ENCODE measurements at places on chromosomes 13 and 19.

GRCh38 chr13:74726206-74726605 lies 592.0 kb upstream of the KLF12 start:
- no peak for DNase-seq

DNA sequence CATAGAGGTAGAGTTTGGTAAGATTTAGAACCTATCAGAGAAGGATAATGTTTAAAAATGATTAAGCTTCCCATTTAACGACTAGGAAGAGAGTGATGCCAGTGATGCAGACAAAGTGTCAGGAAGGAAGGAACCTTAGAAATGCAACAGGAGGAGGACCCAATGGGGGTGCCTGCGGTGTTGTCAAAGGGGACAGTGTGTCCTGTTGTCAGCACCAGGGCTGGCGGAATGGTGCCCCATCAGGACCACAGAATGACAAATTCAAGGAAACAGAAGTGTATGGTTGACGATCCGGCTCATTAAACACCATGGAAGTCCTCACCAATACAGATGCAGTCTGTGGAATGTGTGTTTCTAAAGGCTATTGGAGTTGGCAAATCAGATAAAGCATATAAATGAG lies 19.3 kb downstream of the ATP12A start:
- DNase-seq, result no peak

GRCh38 chr19:2494084-2494446 lies 18.1 kb downstream of the GADD45B start:
- peak; percentile 82 for DNase-seq

- DNase-seq, result peak; percentile 76
Measured at GRCh38 chr13:44573790-44574465, 2.2 kb downstream of the TSC22D1 start.

GRCh38 chr19:39251846-39252245 lies 3.2 kb upstream of the IFNL4 start:
- no peak for DNase-seq

All from astrocyte (in vitro differentiated cells and primary cell).